ENCODE measurements at places on chromosomes 7 and 10. TPM values are rescaled to one million over a fixed set of nuclear protein-coding genes. Genes with fewer than 3 reads are reported as not detected.

FLNC gene
- polyA plus RNA-seq, result 18.3 TPM

HOXA1 gene
- 0.59 TPM for polyA plus RNA-seq

ELN gene
- 262 TPM for polyA plus RNA-seq

IFIT2 gene
- polyA plus RNA-seq, result 11.3 TPM

GRCh38 chr10:15898046-15898445 lies 37.7 kb upstream of the MINDY3 start:
- H3K27ac ChIP-seq, result no peak overlapping the region
- no peaks in the 10 kb centered on the region for H3K36me3 ChIP-seq
- no peaks in the 10 kb centered on the region for H3K27me3 ChIP-seq
- DNase-seq, result no peak

DNA sequence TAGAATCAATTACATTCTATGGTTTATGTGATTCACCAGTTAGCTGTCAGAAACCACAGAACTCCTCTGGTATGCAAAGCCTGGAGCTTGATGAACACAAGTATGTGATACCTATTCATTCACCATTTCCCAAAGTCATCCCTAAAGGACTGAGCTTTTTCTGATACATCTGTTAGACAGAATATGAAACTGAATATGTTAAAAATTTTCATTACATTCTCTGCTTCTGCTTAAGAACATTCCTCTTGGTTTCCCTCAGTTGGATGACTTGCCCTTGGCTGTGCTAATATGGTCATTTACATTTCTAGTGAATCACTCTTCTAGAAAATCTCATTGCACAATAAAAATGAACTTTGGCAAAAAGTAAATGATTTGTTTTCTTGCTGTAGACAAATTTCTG lies 10.8 kb upstream of the PON1 start:
- H3K4me3 ChIP-seq, result no peak overlapping the region
- H3K36me3 ChIP-seq, result no peaks in the 10 kb centered on the region
- no peak overlapping the region for H3K27ac ChIP-seq
- peaks cover 1% of the 10 kb centered on the region for H3K4me1 ChIP-seq
- no peaks in the 10 kb centered on the region for H3K27me3 ChIP-seq

DNA sequence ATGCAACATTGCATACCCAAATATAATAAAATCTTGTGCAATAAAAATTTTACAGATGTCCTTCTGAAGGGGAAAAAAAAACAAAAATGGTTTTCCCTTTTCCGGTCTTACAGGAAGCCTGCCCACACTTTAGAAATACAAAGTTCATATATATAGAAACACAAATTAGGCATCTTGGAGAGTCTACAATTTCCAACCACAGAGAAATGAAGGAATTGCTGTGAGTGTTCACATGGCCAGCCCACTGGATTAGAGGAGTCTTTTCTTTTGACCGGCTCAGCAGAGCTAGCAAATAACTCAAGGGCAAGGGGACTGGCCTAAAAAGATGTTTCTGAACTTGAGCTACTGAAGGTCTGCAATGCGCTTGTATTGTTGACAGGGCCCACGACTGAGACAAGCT lies 92.4 kb downstream of the GLI3 start:
- no peak for DNase-seq
- no peak overlapping the region for H3K27ac ChIP-seq
- no peak overlapping the region for H3K4me3 ChIP-seq
- H3K4me1 ChIP-seq, result no peaks in the 10 kb centered on the region
- H3K27me3 ChIP-seq, result no peaks in the 10 kb centered on the region
- H3K36me3 ChIP-seq, result no peaks in the 10 kb centered on the region

GRCh38 chr10:130510755-130511154 lies 374.6 kb downstream of the GLRX3 start:
- no peaks in the 10 kb centered on the region for H3K27me3 ChIP-seq
- no peak for DNase-seq
- no peak overlapping the region for H3K27ac ChIP-seq
- no peaks in the 10 kb centered on the region for H3K4me1 ChIP-seq
- no peak overlapping the region for H3K4me3 ChIP-seq

- no peak overlapping the region for H3K27ac ChIP-seq
- no peaks in the 10 kb centered on the region for H3K27me3 ChIP-seq
- DNase-seq, result no peak
These were observed 75.7 kb downstream of the VPS41 start for GRCh38 chr7:38833329-38833728.

DNA sequence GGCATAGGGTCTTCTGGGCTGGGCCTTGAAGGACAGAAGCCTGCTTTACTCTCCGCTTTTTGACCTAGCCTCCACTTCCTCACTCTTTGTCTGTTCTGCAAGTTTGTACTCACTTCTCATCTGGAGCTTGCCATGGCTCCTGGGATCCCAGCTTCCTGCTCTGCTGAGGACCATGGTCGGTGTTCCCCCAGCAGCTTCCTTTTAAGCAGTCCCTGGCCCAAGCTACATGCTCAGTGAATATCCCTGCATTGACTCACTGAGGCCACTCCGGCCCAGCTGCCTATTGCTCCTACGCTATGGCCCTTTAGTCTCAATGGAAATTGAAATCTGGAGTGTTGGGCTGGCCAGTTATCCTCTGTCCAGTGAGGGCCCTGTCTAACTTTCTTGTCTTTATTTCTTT lies 427.7 kb downstream of the RPS24 start:
- H3K27ac ChIP-seq, result no peak overlapping the region
- no peak for DNase-seq
- no peaks in the 10 kb centered on the region for H3K27me3 ChIP-seq
- no peak overlapping the region for H3K4me3 ChIP-seq
- H3K36me3 ChIP-seq, result no peaks in the 10 kb centered on the region

DNA sequence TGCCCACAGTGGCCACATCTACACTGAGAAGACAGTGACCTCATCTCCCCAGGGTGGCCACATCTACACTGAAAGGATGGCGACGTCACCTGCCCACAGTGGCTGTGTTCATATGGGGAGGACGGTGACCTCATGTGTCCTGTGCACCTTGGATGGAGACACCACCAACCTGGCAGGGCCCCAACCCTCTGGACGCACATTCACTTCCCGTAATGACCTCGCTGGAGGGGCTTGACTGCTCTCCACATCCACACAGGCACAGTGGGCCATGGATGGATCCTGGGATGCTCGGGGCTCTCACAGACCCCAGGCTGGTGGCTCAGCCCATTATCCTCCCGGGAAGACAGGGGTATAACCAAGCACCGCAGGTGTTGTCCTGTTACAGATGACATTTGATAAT lies 69.7 kb upstream of the BTBD16 start:
- no peaks in the 10 kb centered on the region for H3K36me3 ChIP-seq
- no peak overlapping the region for H3K4me3 ChIP-seq
- peak; percentile 29 for DNase-seq

GRCh38 chr10:117424171-117424570 lies 48.9 kb upstream of the PDZD8 start:
- H3K4me3 ChIP-seq, result no peak overlapping the region
- H3K27ac ChIP-seq, result no peak overlapping the region
- H3K36me3 ChIP-seq, result no peaks in the 10 kb centered on the region
- no peak for DNase-seq
- H3K27me3 ChIP-seq, result no peaks in the 10 kb centered on the region

- no peak for DNase-seq
- H3K27ac ChIP-seq, result no peak overlapping the region
- no peaks in the 10 kb centered on the region for H3K4me1 ChIP-seq
- no peaks in the 10 kb centered on the region for H3K27me3 ChIP-seq
- H3K36me3 ChIP-seq, result no peaks in the 10 kb centered on the region
These were observed 1260.9 kb upstream of the SORCS1 start for GRCh38 chr10:108425283-108425964.

DNA sequence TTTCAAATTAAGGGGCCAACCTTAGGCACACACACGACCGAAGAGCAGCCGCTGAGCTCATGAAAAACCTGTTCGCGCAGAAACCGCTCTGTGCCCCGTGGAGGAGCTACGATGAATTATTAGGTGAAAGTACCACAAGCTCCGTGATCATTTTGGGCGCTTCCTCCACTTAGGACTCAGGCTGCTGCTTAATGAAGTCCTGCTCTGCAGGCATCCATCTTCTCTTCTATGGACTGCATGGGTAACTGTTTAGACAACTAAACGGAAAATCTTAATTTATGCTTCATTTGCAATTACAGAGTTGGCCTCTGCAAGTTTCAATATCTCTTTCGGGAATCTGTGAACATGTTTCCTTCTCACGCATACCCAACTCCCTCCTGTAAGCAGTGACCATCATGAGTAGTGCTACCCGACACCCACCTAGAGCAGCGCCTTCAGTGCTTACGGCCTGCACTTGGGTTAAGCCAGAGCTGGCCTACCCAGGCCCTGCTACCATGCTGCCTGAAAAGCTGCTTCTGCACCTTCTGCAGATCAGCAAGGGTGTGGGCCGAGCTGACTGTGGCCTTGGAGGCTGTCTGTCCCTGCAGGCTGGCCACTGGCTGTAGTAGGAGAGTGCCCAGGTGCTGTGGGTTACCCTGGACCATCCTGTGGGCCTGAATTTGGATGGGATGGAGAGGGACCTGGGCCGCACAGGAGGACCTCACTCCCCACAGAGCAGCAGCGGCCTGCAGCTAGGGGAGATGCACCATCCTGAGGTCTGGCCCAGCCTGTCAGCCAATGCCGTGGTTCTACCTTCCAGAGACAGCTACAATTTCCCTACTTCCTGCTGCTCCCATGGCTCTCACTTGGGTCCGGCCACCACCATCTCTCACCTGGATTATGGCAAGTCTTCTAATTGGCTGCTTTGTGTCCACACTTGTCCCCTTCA lies 36.0 kb downstream of the GNA12 start:
- no peaks in the 10 kb centered on the region for H3K36me3 ChIP-seq
- no peaks in the 10 kb centered on the region for H3K27me3 ChIP-seq
- DNase-seq, result no peak
- H3K4me3 ChIP-seq, result no peak overlapping the region

DNA sequence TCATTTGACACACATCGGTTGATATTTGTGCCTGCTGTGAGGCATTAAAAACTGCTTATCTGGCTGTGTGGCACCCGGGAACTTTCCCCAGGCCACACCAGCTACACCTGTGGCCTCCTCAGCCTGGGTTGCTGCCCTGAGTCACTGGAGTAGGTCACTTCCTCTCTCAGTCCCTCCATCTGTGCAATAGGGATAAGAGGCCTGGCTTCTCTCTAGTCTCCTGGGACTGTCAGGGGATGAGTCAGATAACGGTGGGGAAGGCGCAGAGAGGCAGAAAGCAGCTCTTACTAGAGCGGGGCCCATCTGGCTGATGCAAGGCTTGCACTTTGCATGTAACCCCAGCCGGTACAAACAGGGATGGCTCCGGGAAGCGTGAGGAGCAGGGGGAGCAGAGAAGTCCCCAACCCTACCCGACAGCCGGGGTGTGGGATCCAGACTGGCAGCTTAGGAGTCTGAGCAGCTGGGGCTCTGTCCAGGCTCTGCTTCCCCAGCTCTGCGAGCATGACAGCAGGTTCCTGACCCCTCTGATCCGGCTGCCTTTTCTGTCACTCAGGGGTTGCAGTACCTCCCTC lies 34.0 kb downstream of the DNAJB12 start:
- H3K4me1 ChIP-seq, result no peaks in the 10 kb centered on the region
- DNase-seq, result peak; percentile 83
- no peaks in the 10 kb centered on the region for H3K27me3 ChIP-seq
- H3K4me3 ChIP-seq, result no peak overlapping the region

All from aorta (tissue), 5 donors.